ENCODE measurements at places on chromosomes 7 and 10. TPM values are rescaled to one million over a fixed set of nuclear protein-coding genes. Genes with fewer than 3 reads are reported as not detected.

DNA sequence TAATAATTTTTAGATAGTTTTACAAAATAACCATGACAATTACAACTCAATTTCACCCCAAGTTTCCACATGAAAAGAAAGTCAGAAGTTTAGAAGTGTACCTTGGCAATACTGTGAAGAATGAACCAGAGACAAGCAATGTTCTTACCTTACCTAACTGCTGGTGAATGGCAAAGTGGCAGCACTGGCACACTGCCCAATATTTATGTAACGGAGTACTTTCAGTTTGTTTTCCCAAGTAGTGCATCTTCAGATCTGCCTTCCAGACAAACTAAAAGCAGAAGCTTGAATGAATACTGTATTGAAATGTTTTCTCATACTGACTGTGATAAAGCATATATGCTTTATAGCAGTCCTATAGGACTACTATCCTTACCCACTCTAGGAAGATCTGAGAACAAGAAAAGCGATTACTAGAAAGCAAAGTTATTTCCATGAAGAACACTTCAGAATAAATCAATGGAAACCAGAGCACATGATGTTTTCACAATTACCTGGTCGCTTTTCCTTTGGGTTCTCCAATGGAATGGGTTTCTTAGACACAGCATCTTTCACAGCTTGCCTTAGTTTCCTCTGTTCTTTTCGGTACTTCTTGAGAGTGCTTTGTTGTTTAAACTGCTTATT lies 1.5 kb downstream of the NOC3L start:
- H3K4me3 ChIP-seq, result peak overlapping the region; percentile 63
- H3K27me3 ChIP-seq, result no peaks in the 10 kb centered on the region
- H3K4me1 ChIP-seq, result peaks cover 27% of the 10 kb centered on the region
- no peaks in the 10 kb centered on the region for H3K36me3 ChIP-seq
- no peak overlapping the region for H3K27ac ChIP-seq

DNA sequence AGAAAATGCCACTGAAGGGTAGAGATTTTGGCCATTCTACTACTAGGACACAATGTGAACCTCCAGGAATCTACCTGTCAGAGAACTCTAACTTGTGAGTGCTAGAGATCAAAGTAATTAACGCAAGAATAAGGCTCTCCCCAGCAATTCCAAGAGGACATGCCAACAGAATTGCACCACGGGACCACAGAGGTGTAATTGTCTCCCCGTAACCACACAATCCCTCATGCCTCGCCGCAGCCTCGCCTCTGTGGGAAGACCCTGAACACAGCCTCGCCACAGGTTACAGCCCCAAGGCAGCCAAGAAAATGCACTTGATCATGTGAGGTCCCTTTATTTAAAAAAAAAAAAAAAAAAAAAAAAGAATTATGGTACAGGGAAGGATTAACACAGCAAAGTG lies 29.5 kb downstream of the CDCA7L start:
- no peaks in the 10 kb centered on the region for H3K27me3 ChIP-seq
- H3K27ac ChIP-seq, result no peak overlapping the region
- no peaks in the 10 kb centered on the region for H3K36me3 ChIP-seq
- no peaks in the 10 kb centered on the region for H3K4me1 ChIP-seq

DNA sequence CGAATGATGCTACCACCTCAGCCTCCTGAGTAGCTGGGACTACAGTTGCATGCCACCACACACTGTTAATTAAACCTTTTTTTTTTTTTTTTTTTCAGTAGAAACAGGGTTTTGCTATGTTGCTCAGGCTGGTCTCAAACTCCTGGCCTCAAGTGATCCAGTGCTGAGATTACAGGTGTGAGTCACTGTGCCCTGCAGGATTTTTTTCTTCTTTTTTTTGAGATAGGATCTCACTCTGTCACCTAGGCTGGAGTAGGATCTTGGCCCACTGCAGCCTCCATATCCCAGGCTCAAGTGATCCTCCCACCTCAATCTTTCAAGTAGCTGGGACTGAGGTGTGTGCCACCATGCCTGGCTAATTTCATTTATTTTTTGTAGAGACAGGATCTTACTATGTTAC lies 6.4 kb downstream of the ACTA2 start:
- no peak overlapping the region for H3K4me3 ChIP-seq
- peaks cover 35% of the 10 kb centered on the region for H3K4me1 ChIP-seq
- no peaks in the 10 kb centered on the region for H3K36me3 ChIP-seq
- DNase-seq, result no peak
- no peaks in the 10 kb centered on the region for H3K27me3 ChIP-seq
- H3K27ac ChIP-seq, result no peak overlapping the region

DNA sequence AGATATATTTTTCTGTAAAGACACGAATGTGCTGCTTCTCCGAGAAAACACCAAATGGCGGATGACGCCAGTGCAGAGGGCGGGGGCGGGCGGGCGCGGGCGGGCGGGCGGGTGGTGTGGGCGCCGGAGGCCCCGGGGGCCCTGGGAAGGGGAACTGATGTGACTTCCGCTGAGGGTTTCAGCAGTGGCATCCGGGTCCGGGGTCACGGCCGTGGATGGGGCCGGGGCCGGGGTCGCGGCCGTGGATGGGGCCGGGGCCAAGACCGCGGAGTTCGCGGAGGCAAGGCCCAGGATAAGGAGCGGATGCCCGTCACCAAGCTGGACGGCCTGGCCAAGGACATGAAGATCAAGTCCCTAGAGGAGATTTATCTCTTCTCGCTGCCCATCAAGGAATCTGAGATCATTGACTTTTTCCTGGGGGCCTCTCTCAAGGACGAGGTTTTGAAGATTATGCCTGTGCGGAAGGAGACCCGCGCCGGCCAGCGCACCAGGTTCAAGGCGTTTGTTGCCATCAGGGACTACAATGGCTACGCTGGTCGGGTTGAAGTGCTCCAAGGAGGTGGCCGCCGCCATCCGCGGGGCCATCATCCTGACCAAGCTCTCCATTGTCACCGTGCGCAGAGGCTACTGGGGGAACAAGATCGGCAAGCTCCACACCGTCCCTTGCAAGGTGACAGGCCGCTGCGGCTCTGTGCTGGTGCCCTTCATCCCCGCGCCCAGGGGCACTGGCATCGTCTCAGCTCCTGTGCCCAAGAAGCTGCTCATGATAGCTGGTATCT lies 20.3 kb upstream of the IGF2BP3 start:
- H3K4me1 ChIP-seq, result peaks cover 7% of the 10 kb centered on the region
- peak; percentile 92 for DNase-seq
- H3K27ac ChIP-seq, result peak overlapping the region; percentile 83
- no peaks in the 10 kb centered on the region for H3K27me3 ChIP-seq
- H3K4me3 ChIP-seq, result peak overlapping the region; percentile 52
- H3K36me3 ChIP-seq, result no peaks in the 10 kb centered on the region

- no peak for DNase-seq
- no peaks in the 10 kb centered on the region for H3K36me3 ChIP-seq
- H3K4me1 ChIP-seq, result no peaks in the 10 kb centered on the region
- H3K4me3 ChIP-seq, result no peak overlapping the region
Observed at GRCh38 chr10:89940076-89940475, 238.7 kb downstream of the KIF20B start.

GRCh38 chr10:43225787-43226153 lies 41.1 kb downstream of the RASGEF1A start:
- H3K27me3 ChIP-seq, result peaks cover 25% of the 10 kb centered on the region
- DNase-seq, result peak; percentile 74
- H3K4me3 ChIP-seq, result no peak overlapping the region

DNA sequence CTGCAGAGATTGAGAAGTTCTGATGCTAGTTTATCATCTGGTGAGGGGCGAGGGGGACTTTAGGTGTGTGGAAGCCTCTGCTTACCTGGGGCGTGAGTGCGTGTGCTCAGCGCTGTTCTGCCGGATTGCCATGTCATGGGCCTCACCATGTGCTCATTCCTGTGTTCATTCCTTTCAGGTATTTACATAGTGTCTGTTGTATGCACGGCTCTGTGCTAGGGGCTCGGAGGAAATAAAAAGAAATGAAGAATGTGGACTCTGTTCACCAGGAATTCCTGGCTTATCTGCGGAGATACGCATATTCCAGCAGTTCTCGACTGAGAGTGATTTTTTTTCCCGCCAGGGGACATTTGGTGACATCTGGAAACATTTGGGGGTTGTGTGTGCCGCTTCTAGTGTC lies 152.0 kb downstream of the CAMK1D start:
- H3K4me3 ChIP-seq, result no peak overlapping the region
- no peak for DNase-seq
- no peaks in the 10 kb centered on the region for H3K27me3 ChIP-seq
- H3K4me1 ChIP-seq, result peaks cover 35% of the 10 kb centered on the region

DNA sequence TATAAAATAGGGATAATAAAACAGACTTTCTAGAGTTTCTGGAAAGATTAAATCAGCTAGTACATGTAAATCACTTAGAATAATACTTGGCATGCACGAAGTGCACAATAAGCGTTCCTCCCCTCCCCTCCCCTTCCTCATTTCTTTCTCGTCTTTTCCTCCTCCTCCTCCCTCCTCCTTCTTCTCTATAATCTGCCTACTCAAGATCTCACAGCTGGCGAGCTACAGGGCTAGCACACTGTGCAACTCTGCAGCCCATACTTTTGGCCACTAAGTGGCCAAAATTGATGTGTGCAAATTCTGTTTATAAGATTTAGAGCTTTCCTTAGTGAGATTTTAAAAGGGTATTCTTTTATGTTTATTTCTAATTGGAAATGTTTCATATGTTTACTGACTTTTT lies 565.3 kb downstream of the PHTF2 start:
- H3K27me3 ChIP-seq, result no peaks in the 10 kb centered on the region
- H3K4me1 ChIP-seq, result no peaks in the 10 kb centered on the region
- no peak overlapping the region for H3K27ac ChIP-seq

The ABCB8 gene
- total RNA-seq, result 30.0 TPM

The NUTM2E gene
- not detected for total RNA-seq

Data from spleen (tissue), 13 donors.